ENCODE measurements at places on chromosomes 12 and 14.
A peak's percentile ranks its signal among the peaks of the same experiment; 100 is the strongest.

GRCh38 chr14:29738056-29738455, 189.6 kb downstream of the PRKD1 start:
- DNase-seq, result no peak

- DNase-seq, result no peak
Observed at GRCh38 chr14:68291820-68292219, 472.2 kb downstream of the RAD51B start.

- peak; percentile 66 for DNase-seq
Observed at GRCh38 chr14:35818346-35819115, 7.6 kb upstream of the BRMS1L start.

- peak; percentile 71 for DNase-seq
Observed at GRCh38 chr12:81329085-81329484, 251.2 kb downstream of the ACSS3 start.

GRCh38 chr14:28635387-28635786, 131.2 kb upstream of the FOXG1 start:
- peak; percentile 47 for DNase-seq

DNA sequence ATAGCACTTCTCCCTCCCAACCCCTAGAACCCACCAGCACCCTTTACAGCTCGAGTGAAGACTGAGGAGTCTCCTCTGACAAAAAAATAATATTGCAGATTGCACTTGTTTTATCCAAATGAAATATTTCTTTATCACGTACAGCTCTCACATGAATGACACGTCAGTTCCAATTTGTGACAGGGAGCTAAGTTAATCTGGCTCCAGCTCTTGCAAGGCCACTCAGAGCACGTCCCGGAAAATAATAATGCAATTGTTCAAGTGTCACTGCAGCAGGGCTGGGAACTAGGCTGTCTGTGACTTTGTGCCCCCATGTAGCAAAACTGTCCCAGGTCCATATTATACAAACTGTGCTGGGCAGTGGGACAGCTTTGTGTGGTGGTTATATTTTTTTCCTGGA, 539.6 kb downstream of the VRK1 start:
- DNase-seq, result no peak

- no peak for DNase-seq
Observed at GRCh38 chr12:119036878-119037825, 55.8 kb downstream of the SRRM4 start.

DNA sequence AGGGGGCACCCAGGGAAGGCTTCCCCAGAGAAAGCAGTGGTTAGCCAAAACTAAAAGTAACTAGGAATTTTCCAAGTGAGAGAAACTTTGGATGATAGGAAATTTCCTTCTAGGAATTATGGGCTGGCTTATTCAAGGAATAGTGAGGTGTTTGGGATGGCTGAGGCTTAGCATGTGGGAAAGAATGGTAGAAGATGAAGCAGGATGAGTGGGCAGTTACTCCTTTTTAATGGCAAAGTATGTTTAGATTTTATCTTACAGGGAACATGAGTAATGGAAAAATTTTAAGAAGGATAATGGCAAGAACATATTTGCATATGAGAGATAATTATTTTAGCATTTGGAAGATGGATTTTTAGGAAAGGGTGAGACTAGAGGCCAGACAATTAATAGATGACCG, 197.6 kb downstream of the SLC38A4 start:
- no peak for DNase-seq

- no peak for DNase-seq
Observed at GRCh38 chr14:100287202-100287997, 18.8 kb downstream of the SLC25A29 start.

GRCh38 chr14:67853715-67854114, 34.1 kb downstream of the RAD51B start:
- DNase-seq, result no peak

DNA sequence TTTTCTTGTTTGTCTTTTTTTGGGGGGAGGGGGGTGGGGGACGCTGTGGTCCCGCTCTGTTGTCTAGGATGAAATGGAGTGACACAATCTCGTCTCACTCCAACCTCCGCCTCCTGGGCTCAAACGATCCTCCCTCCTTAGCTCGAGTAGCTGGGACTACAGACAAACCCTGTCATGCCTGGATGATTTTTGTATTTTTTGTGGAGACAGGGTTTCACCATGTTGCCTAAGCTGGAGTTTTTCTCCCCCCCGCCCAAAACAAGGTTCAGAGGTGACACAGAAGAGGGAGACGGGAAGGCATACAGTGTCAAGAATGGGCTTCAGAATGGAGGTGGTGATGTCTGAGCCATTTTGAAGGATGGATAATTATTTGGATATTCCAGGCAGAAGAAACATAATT, 116.9 kb upstream of the ATF1 start:
- DNase-seq, result no peak

DNA sequence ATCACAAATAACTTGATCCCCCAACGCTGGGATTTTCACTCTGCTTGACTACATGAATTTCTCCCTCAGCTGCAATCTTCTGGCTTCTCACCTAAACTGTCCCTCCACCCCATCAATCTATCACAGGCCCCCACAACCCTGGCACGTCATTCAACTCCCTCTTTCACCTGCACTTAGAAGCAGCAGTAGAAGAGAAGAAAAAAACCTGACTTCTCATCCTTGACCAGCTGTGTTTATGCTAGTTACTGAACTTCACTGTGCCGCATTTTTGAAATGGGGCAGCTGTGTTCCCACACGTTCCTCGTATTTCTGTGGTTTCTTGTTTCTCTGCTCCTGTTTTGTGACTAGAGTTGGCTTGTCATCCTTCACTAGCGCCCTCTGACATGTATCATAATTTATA, 35.0 kb downstream of the ITPR2 start:
- DNase-seq, result peak; percentile 21

DNA sequence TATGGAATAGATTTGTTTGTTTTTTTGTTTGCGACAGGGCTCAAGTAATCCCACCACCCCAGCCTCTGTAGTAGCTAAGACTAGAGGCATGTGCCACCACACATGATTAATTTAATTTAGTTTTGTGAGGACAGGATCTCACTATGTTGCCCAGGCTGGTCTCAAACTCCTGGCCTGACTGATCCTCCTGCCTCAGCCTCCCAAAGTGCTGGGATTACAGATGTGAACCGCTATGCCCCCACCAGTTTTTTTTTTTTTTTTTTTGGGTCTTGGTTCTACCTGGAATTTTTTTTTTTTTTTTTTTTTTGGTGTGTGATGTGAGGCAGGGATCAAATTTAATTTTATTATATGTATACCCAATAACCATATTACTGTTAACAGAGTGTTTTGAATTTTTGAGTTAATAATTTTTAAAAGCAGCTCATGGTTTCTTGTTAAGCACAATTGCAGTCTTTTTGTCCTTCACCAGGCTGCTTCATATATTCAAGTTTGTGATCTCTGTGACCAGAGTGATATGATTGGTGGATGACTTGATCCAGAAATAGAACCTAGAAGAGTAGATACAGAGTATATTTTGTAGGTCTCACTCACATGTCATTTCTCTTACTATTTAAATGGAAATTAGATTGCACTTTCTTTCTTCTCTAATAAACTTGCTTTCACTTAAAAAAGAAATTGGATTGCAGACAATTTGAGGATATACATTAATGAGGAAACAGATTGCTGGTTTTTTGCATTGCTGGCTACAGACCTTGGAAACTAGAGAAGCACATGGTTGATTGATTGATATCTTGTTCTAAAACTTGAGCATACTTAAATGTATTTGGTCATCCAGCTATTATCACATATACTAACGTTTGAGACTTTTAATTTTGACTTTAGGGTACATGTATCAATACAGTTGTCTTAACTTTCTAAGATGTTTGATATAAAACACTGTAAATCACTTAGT, 13.2 kb downstream of the ADIPOR2 start:
- DNase-seq, result no peak

DNA sequence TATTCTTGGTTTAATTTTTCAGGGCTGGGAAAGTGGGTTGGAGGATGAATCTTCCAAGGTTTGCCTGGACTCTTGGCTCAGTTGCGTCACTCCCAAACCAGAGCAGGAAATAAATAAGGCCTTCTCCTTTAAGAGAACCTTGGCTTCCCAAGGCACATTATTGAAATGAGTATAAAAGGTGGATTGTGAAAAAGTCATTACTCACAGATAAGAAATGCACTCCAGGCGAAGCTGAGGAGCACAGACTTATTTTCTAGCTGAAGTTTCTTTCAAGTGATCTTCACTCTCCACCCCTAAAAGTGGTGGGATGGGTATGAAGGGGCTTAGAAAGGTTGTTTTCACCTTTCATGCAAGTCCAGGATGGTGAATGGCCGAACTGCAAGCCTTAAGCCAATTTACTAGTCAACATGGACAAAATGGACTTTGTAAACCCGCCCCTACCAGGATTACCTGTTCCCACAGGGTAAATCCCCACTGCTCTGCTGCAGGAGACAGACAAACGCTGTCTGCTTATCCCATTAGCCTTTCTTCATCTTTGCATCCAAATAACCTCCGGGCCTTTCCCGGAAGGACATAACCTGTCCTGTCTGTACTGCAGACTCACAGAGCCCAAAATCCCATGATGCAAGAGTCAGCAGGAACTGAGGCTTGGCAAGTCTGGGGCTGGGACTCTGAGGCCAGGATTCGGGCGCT, 207.6 kb downstream of the BCL11B start:
- peak; percentile 89 for DNase-seq

- DNase-seq, result no peak
Observed at GRCh38 chr12:49566361-49566760, 1.6 kb downstream of the MCRS1 start.

DNA sequence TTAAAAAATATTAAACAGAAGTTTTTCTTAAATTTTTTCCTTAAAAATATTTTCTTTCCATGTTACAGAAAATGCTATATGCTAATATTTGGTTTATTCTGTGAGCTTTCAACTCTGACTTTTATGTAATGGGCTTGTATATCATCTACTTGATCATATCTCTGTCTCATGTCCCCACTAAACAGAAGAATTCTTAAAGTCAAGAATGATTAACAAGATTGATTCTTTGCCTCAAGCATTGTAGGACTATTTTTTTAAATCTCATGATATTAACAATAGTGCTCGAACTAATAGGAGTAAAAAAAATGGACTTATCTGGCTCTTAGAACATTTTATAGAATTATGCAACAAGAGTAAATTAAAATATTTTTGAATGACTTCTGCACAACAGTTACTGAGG, 206.3 kb downstream of the C12orf50 start:
- DNase-seq, result no peak

DNA sequence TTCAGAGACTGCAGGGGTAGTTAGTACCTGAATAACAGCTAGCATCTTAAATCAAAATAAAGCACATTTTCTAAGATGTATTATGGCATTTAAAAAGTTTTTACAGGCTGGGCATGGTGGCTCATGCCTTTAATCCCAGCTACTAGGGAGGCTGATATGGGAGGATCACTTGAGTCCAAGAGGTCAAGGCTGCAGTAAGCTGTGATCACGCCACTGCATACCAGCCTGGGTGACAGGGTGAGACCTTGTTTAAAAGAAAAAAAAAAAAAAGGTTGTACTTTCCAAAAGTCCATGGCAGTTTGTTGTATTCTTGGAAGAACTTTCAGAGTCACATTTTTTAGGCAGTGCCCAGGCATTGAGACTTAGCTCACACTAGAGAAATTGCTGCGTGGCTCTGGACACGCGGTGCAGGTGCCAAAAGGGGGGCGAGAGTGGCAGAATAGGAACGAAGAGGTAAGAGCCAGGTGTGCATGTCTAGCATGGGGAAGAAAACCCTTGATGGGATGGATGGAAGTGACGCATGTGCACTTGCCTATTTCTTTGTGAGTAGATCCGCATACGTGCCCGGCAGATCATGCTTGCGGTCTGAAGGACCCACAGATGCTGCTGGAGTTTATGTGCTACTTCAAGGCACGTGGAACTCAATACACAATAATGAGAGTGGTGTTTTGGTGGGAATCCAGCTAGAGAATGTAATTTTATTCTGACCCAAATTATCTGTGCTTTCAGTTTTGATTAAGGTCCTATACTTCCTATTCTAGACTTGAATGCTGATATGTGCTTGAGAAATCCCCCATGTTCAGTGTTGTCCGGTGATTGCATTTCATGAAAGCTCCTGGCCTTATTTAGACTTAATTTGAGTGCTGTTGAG, 11.9 kb downstream of the ANKRD13A start:
- no peak for DNase-seq

- DNase-seq, result no peak
Observed at GRCh38 chr12:69225251-69225910, 14.0 kb upstream of the CPSF6 start.

GRCh38 chr14:31969699-31970240, 107.3 kb upstream of the ARHGAP5 start:
- DNase-seq, result no peak

- no peak for DNase-seq
Observed at GRCh38 chr14:65312859-65313258, 99.7 kb upstream of the FUT8 start.

- DNase-seq, result no peak
Observed at GRCh38 chr12:116689521-116689920, 48.3 kb downstream of the SPRING1 start.

DNA sequence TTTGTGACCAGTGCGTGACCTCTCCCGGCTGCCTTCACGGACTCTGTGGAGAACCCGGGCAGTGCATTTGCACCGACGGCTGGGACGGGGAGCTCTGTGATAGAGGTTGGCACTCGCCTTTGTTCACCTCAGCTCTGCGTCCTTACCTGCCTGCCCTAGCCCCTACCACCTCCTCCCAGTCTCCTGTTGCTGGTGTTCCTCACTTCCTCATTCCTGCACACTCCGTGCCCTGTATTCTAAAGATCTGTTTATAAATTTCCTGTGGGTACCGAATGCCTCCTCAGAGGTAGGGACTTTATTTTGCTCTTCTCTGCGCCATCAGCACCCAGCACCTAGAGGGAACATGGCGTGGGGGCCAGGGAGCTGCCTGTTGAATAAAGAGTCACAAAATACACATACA, 2.3 kb downstream of the DLK1 start:
- no peak for DNase-seq

- no peak for DNase-seq
Observed at GRCh38 chr14:90739318-90740068, 76.7 kb downstream of the TTC7B start.

DNA sequence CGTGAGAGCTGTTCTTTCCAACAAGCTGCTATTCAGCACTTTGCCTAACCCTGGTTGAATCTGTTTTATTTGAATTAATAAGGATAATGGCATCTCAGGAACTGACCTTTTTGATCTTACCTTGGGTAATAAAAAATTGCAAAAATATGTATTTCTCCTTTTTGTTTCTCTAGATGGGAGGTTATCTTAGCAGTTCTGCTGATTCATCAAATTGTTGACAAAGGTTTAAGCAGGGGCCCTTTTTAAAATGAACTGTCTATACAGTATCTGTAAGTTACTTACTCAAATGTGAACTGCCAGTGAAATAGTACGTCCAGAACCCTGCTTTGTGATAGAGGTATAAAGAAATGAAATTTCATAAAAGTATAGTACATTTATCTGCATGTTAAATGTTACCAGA, 681 bp downstream of the TSHR start:
- DNase-seq, result no peak

All from epithelial cell of esophagus (primary cell).